MCF 10A (cell line): ENCODE measurements at places on chromosomes 2 and 18. TPM values are rescaled to one million over a fixed set of nuclear protein-coding genes. Genes with fewer than 3 reads are reported as not detected.

The RAB6C gene
- total RNA-seq: not detected in 2 replicates

The ABCB11 gene
- total RNA-seq: 0.05 TPM in 1 of 2 replicates, not detected in the other

- peaks cover 4% of the 10 kb centered on the region for H3K36me3 ChIP-seq
- no peaks in the 10 kb centered on the region for H3K4me1 ChIP-seq
- H3K27ac ChIP-seq: no peak overlapping the region
- no peak overlapping the region for H3K4me3 ChIP-seq
- H3K27me3 ChIP-seq: no peaks in the 10 kb centered on the region
- DNase-seq: no peak
Measured at GRCh38 chr2:24588294-24588693, 97.2 kb downstream of the NCOA1 start.

- no peak overlapping the region for H3K27ac ChIP-seq
- H3K36me3 ChIP-seq: no peaks in the 10 kb centered on the region
- H3K27me3 ChIP-seq: peaks cover 10% of the 10 kb centered on the region
Measured at GRCh38 chr18:77811503-77811902, 561.9 kb downstream of the GALR1 start.

DNA sequence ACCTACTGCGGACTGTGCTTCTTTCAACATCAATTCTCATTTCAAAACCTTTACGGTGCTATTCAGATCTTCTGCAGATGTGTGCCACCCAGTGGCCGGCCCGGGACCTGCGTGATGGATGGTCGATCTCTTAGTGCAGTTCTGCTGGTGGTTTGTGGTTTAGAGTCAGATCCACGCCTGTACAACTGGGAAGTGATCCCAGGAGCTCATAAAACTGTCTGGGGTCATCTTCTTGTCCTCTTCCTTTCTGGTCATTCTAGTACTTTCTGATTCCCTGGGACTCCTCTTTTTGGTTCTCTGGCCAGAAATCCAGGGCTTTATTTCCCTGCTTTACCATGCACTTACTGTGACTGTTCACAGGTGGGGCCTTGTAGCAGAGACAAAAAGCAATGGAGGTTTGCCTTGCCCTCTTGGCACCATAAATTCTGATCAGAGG is 15.8 kb upstream of the SELENOI start:
- H3K4me1 ChIP-seq: peaks cover 14% of the 10 kb centered on the region
- peaks cover 9% of the 10 kb centered on the region for H3K27me3 ChIP-seq
- H3K27ac ChIP-seq: no peak overlapping the region
- no peaks in the 10 kb centered on the region for H3K36me3 ChIP-seq

DNA sequence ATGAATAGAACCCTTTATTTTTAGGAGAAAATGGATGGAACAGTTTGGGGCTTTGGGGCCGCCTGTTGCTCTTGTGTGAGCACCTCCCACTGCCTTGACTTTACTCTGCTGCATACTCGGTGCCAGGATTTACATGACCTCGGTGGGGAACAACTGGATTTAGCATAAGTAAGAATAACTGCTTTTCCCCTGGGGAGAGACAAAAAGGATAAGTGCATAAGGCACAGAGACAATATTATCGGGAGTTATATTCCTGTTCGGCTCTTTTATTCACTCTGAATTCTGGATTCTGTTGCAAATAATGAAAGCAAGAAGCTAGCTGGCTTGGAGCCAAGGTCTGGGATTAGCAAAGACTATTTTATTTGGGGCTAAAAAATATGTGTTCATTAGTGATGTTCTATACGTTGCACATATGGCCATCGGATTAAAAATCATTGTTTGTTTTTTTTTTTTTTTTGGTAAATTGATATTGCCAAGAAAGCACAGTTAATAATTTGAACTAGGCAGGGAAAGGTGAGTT is 69.8 kb downstream of the CYBRD1 start:
- peaks cover 12% of the 10 kb centered on the region for H3K4me1 ChIP-seq
- no peaks in the 10 kb centered on the region for H3K27me3 ChIP-seq
- DNase-seq: no peak
